SJCRH30 (cell line): ENCODE measurements at places on chromosomes 13 and 19. TPM values are rescaled to one million over a fixed set of nuclear protein-coding genes. Genes with fewer than 3 reads are reported as not detected.

GRCh38 chr13:75715601-75716523 lies 79.7 kb downstream of the LMO7 start:
- no peak overlapping the region for H3K27ac ChIP-seq
- DNase-seq = peak; percentile 24
- H3K27me3 ChIP-seq = no peaks in the 10 kb centered on the region
- no peaks in the 10 kb centered on the region for H3K36me3 ChIP-seq

- no peaks in the 10 kb centered on the region for H3K4me1 ChIP-seq
- H3K27me3 ChIP-seq = no peaks in the 10 kb centered on the region
- H3K27ac ChIP-seq = no peak overlapping the region
- H3K4me3 ChIP-seq = no peak overlapping the region
- no peaks in the 10 kb centered on the region for H3K36me3 ChIP-seq
- peak; percentile 52 for DNase-seq
Observed at GRCh38 chr13:28805193-28805819, 14.8 kb upstream of the MTUS2 start.

PEAK3 gene
- total RNA-seq = 0.06 and 0.10 TPM in 2 replicates

- peaks cover 27% of the 10 kb centered on the region for H3K27me3 ChIP-seq
- peak; percentile 75 for DNase-seq
- peak within 1 kb of the TSS; percentile 6; the same call in 1 of the 2 replicates for H3K4me3 ChIP-seq
- H3K36me3 ChIP-seq = no peaks in the 10 kb centered on the region
- H3K4me1 ChIP-seq = 0 out of 2 replicates have a peak, but pooled peaks cover 3% of the 10 kb centered on the region
- H3K27ac ChIP-seq = no peak within 1 kb of the TSS
Observed at GRCh38 chr19:917323-918151, at the start of gene KISS1R. Gene KISS1R, plus strand, starts transcription at chr19:917333. Its CDS starts 170 bp downstream, at chr19:917503.

TEAD2 gene
- 72.1 and 72.3 TPM in 2 replicates for total RNA-seq
